WERI-Rb-1 (cell line): ENCODE measurements at places on chromosomes 3 and 15.

DNA sequence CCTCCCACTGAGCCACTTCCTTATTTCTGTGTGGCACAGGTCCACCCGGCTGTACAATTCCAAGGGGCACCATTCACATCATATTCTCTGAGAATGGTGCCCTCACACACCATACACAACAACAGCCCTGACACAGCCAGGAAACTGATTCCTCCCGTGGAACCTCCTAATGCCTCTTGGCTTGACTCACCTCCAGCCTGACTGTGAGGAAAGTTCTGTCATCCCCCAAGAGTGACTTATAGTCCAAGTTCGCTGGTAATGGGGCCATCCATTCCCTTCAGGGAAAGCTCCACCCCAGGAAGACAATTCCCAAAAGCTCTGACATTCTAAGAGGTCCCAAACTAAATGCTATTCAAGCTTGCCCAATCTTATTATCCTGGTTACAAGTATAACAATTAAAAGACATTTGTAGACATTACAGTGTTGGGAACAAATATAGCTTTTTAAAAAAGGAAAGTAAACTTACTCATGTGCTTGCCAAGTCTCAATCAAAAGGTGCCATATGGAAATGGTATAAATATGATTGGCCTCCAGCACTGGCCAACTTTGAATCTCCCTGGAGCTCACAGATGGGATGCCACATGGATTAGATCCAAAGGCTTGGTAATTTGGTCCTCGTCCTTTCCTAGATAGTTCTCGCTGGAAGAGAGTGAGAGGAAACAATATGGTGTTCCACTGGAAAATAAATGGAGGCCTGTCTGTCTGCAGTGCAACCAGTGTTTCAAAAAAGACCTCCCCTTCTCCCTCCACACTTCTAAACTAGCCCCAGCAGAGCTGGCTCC, 56.3 kb upstream of the PSMD6 start:
- no peak for DNase-seq

DNA sequence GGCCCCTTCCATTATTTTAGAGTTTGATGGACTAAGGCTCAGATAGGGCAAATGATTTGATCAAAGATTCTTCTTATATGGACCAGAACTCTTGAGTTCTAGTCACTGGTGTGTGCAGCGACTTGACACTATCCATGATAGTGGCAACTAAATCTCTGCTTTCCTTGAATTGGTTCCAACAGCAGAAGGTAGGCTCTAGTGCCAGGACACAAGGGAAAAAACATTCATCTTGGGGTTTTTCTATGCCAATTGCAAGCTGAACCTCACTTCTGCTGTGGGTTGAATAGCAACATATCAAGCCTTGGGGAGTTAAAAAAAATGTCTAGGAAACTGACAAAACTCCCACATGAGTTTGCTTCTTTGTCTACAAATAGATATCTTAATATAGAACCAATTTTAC, 35.1 kb downstream of the CTXND1 start:
- DNase-seq: no peak

DNA sequence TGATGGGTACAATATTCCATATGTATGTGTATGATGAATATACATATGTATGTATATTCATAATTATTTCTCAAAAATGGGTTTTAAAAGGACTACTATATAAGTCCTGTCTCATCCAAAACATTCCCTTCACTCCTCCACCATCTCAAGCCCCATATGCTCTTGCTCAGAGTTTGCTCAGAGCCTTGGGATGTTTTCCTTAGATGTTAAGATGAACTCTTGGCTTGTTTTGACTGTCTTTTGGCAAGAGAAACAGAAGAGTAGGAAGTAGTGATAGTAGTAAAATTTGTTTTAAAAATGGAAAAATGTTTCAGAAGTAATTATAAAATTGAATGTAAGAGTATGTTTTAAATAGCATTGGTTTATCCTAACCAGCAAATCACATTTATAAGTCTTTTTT, 6.2 kb upstream of the EPHA3 start:
- DNase-seq: no peak

- DNase-seq: no peak
Observed at GRCh38 chr3:100695696-100696095, 13.6 kb upstream of the TFG start.

DNA sequence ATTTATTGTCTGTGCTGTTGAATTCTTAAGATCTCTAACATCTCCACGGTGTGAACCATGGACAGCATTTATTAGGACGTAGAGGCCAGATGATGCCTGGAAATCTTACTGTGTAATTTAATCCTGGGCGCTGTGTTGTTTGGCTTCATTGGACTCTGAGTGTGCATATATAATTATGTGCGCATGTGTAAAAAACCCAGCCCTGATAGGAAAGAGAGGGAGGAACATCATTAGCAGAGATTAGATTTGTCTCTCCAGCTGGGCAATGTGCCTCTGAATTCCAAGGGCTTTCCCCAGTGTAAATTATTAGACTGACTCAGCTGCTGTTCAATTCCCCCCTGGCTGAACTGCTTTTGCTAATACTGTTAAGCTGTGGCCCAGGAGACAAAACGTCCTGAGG, 39.6 kb downstream of the MAP3K13 start:
- peak; percentile 85 for DNase-seq

DNA sequence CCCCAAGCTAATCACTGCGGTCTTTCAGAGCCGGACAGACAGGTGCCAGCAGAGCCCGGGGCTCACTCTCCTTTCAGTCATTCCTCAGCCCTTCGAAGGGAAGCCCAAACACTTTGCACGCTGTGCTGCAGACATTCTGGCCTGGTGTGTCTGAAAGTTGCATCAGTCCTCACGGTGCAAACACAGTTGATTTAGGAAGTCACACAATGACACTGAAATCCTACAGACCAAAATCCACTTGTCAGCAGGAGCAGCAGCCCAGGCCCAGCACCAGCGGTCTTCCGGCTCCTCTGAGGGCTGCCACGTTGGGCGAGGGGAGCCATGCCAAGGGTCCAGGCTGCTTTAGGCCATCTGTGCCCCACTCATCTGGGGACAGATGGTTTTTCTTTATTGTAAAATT, 61.6 kb downstream of the RGMA start:
- DNase-seq: no peak

GRCh38 chr3:127709320-127710060, 36.7 kb downstream of the ABTB1 start:
- no peak for DNase-seq

GRCh38 chr3:178631950-178632349, 95.7 kb downstream of the KCNMB2 start:
- no peak for DNase-seq

GRCh38 chr15:86076468-86076867, 3.2 kb upstream of the AGBL1 start:
- peak; percentile 76 for DNase-seq

DNA sequence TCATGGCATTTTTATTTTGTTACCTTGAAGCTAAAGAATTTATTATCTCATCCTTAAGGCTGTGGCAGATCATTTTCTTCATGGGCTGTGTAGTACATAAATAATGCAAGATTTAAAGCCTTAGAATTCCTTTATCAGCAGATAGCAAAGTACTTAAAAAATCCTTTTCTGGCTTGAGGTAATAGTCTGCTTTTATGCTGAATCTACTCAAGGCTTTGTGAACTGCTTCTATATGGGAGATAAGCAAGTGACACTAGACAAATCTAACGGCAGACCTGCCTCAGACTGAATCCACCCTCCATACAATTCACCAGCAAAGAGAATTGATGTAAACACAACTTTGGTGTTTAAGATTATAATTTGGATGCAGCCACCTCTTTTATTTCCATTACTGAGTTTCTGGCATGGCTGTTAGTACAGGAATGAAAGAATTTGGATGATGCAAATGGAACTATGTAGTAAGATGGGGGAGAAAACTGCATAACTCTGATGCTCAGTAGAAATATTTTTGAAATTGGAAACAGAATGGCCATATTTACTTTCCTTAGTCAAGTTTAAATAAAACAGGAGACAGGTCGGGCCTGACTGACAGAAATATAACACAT, 1121.5 kb downstream of the NAALADL2 start:
- DNase-seq: no peak

- no peak for DNase-seq
Observed at GRCh38 chr3:85455561-85456200, 496.9 kb downstream of the CADM2 start.

DNA sequence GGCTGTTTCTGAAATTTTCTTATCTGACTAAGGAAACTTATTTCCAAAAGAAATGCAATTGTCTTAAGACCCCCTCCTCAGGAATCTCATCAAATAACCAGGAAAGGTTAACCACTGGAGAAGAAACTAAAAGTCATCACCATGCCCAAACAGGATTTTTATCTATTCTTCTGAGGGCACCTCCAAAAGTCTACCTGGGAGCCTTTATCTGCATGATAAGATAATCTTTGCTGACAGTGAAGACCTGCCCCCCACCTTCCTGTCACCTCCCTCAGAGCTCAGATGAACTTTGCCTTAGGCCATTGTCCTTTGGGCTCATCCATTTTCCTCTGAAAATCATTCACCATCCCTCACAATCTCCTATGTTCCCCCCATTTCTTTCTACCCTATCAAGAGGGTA, 137.3 kb upstream of the SMAD3 start:
- no peak for DNase-seq

DNA sequence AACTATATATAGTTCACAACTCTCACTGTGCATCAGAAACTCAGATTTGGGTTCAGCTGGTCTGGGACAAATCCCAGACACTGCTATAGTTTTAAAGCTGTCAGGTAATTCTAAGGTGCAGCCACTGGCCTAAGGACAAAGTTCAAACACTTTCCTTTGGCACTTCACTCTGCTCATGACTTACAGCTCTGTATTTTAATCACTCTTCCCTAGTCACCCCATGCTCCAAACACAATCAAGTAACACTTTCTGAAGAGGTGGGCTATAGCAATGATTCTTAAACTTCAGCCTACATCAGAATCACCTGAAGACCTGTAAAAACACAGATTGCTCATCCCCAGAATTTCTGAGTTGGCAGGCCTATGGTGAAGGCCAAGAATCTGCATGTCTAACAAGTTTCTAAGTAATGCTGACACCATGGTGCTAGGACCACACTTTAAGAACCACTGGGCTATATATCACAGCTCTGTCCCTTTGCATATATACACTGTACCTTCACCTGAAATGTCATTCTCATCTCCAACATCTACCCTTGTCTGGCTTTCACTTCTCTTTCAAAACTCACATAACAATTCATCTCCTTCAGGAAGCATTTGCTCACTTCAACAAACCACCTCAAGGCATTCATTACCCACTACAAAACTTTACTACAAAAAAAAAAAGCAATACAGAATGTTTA, 21.4 kb downstream of the STAG1 start:
- no peak for DNase-seq

DNA sequence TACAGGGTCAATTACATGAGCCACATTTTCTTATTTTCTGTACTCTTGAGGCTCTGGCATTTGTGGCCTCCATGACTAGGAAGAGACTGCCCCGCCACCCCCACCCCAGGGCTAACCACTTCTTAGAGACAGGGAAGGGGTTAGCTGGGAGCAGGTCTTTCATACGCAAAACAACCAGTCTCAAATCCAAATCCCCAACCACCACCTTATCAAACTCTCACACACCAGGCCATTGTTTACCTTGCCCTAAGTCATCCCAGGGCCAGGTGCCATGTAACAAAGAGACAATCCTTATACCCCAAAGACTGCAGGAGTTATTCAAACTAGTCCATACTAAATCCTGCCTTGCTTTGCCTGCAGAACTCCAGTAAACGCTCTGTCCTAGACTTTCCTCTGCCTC, 77.8 kb downstream of the B3GNT5 start:
- DNase-seq: no peak

DNA sequence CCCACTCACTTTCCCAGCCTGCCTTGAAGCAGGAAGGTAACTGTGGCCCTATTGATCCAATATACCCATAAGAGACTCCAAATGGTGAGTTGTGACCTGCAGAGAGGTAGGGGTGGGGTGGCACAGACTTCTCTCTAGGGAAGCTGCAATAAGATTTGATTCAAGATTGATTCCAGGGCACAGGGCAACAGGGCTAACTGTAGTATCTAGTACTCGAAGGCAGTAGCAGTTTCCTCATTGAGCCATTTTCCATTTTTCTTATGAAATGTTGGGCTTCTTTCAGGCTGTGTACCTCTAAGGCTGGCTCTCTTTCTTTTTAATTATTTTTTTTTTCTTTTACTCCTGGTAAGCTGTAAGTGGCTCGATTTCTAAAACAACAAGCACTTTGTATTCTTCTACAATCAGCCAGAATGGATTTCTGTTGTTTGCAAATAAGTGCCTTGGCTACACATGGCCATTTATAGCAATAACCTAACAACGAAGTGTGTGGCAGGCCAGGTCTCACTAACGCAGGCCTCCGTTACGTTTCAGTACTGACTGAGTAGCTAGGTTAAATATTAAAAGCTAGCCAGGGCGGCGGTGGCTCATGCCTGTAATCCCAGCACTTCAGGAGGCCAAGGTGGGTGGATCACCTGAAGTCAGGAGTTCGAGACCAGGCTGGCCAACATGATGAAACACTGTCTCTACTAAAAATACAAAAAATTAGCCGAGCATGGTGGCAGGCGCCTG, 19.3 kb downstream of the CCDC12 start:
- DNase-seq: no peak

GRCh38 chr15:79451361-79451999, 19.3 kb downstream of the MINAR1 start:
- no peak for DNase-seq

DNA sequence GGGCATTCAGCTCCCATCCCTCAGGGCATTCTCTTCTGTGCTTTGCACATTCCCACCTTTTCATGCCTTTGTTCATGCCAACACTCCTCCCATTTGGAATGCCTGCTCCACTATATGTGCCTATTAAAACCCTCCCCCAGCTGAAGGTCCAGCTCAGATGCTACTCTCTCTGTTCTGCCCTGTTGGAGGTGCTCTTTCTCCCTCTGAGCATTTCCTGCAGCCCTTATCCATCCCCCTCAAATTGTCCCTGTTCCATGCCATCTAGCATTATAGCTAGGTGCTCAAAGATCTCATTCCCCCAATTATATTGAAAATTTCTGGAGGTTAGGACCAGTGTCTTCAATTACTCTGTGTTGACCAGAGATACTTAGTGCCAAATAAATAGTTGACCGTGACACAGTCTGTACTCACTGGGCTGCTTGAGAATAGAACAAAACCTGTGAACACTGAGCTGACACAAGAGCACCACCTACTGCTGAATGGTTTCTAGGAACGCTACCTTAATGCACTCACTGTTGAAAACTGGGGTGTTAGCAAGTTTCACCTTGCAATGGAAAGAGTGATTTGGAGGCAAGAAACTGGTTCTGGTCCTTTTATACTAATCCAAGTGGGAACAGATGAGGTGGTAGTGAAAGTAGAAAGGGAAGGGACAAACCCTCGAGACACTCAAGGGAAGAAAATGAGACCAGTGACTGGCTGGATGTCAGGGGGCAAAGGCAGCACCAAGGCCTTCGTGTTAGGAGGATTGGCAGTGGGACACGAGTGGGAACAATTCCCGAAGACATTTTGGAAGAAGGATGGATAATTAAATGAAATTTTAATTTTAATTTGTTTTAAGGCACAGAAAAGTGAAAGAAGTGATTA, 289.8 kb upstream of the ROPN1 start:
- peak; percentile 21 for DNase-seq

GRCh38 chr3:170043506-170043905, 5.7 kb downstream of the GPR160 start:
- no peak for DNase-seq

- DNase-seq: no peak
Observed at GRCh38 chr3:183278479-183279088, 25.5 kb downstream of the B3GNT5 start.

GRCh38 chr3:45712434-45713110, 23.4 kb downstream of the SACM1L start:
- DNase-seq: no peak
